ENCODE measurements at places on chromosomes 3 and 15. TPM values are rescaled to one million over a fixed set of nuclear protein-coding genes. Genes with fewer than 3 reads are reported as not detected.
A peak's percentile ranks its signal among the peaks of the same experiment; 100 is the strongest.

GRCh38 chr3:53353202-53353601 is 5.9 kb upstream of the DCP1A start:
- no peak for DNase-seq

DNA sequence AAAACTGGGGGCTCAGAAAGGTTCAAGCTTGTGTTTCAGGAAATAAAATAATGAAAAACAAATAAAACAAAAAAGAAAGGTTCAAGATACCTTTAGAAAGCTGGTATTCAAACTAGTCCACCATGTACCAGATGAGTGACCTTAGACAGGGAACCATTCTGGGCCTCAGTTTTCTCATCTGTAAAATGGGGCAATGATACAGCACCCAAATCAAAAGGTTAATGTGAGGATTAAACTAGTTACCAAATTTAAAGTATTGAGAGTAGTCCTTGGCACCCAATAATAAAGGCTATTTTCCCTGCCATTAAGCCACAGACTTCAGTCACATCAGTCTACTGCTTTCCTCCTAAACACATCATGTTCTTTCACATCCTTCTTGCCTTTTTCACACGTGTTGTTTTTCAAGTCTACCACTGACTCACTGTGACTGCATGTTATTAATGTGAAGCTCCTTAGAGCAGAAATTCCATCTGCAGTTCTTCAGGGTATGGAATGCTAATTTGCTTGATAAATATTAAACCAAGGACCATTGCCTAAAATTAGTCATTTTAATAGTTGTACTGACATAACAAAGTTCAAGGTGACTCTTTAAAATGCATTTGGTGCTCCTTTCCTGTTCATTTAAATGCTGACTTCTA is 19.9 kb downstream of the TAMM41 start:
- DNase-seq: no peak

GRCh38 chr3:128330214-128330842 is 136.4 kb downstream of the DNAJB8 start:
- no peak for DNase-seq

CLCN2 gene
- total RNA-seq: 2.9 TPM

GRCh38 chr15:59296181-59296617 is 76.5 kb downstream of the MYO1E start:
- no peak for DNase-seq

DNA sequence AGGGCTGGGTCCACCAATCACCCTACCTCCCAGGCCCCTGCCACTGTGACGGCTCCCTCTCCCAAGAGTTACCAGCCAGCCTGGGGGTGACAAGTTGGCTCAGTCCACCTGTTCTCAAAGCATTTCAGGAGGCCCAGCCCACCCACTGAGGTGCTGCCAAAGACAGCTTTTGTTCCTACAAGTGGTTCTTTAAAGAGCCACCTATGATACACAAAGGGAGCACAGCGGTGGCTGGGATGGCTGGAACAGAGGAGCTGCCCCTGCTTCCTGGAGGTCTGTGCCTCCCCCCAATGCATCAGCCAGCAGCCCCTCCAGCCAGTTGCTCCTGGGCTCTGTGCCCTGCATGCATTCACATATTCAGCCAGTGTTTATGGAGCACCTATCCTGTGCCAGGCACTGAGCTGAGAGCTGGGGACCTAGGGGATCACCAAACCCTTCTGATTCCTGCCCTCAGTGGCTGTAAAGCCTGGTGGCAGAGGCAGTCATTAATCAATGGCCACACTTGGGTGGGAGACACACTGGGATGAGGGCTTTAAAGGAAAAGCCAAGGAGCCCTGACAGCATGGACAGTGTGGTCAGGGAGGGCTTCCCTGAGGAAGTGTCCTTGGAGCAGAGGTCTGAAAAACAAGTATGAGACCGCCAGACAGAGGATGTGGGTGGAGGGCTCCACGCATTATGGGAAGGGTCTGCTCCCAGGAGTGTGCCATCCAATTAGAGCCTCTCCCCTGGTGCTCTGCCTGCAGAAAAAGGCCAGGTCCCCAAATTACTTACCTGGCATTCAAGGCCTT is 107.1 kb upstream of the LINGO1 start:
- DNase-seq: no peak

DNA sequence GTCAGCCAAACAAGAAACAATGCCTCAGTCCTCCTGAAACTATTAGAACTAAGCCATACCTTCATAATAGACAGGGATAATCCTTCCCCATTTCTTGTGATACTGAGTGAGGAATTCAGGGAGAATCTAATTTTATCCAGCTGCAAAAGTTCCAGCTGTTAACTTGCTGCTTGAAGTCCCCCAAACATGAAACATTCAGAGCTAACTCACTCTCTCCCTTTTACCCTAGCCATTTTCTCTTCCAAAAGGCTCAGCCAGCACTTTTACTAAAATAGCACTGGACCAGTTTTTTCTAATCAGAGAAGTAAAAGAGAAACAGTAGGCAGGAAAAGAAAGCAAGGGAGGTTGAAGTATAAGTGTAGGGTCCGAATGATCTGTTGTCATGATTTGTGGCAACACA is 268.1 kb downstream of the TAFA4 start:
- no peak for DNase-seq

DNA sequence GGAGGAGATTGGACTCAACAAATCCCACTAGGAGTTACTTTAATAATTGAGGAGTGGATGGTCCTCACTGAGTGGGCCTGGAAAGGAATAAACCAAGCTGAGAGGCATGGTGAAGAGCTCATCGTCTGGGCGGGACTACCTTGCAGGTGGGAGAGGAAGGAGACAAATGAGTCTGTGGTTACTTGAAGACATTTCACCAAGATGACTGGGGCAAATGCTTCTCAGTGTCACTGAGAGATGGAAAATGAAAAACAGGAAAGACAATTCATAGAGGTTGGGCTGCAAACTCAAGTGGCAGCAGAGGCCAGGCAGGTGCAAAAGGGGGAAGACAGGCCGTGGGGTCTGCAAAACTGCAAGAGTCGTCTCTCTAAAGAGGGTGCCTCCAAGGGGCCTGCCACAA is 1.5 kb upstream of the ARHGAP31 start:
- peak; percentile 60 for DNase-seq

GRCh38 chr15:67472957-67473356 is 48.0 kb upstream of the C15orf61 start:
- no peak for DNase-seq

GRCh38 chr3:74263031-74263430 is 351.4 kb downstream of the CNTN3 start:
- DNase-seq: no peak

DNA sequence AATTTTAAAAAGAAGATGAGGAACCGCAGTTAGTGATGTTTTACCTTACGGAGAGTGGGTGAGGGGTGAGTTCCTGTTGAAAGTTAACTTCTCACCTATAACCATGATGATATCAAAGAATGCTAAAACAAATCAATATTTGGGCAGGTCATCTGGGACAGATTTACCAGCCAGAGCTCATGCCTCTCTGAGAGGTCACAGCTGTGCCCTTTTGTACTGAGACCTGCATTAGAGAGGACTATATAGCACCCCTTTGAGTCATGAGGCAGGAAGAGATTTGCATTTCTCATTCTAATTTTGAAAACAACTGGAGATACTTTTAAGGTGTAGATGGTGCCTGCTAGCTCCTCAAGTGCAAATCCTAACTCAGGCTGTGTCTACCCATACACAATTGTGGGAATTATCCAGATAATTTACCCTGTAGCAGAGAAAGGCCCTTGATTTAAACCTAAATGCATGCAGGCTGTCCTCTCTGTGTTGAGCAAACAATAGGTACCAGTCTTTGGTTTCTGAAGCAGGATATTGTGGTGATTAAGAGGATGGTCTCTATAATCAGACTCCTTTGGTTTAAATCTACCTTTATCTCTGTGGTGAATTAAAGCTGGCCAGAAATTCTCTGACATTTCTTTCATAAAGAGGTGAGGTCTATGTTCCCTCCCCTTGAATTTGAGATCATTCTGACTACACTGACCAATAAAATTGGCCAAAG is 5.8 kb upstream of the TM4SF4 start:
- no peak for DNase-seq

DNA sequence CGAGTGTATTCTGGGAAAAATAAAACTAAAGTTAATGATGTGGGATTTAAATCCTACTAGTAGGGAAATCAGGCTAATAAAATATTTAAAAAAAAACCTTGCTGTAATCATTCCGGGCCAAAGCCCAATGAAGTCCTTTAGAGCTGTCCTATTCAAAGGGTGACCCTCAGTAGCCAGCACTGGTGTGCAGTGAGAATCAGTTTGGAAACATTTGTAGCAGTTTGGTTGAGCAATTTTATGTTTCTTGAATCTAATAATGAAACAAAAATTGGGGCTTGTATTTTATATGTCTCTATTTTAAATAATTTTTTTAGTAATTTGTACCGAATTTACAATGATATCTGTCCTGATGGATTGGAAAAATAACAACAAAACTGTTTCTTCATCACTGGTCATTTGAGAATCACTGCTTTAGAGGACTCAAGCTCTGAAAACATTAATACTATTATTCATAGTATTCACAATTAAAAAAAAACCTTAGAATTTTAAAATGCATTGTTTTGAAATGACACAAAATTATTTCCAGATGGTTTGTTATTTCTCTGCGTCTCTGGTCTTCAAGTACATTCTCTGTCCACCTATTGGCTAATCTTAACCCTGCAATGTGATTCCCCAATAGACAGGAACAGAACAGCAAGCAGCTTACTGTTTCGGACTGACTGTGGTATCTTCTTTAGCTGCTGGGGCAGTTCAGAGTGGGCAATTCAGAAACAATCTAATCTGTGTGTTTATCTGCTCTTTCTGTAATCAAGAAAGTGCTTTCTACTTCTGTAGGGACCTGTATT is 71.2 kb downstream of the OTOL1 start:
- no peak for DNase-seq

DNA sequence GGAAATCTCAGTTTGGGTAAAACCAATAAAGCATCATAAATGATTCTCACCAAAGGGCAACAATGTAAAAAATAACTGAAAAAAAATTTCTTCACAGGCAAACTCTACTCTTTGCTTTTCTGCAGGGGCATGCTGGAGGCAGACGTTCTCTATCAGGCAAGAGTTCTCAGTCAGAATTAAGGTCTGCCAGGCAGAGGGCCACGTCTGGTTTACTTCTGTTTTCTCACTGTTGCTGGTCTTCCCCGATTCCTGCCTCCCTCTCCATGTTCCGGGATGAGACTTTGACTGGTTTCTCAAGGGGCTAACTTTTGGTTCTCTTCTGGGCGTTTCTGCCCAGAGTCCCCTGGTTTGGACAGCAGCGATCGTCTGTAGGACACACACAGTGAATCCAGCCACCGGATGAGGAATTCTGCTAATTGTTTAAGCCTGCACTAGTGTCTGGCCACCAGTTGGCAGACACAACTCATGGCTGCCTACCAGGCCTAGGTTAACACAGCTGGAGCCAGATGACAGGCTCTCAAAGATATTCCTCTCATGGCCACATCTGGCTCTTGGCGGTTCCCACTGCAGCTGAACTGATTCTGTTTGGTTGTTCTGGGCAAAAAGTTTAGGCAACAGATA is 273.1 kb downstream of the FOXP1 start:
- DNase-seq: peak; percentile 29

SNTN gene
- total RNA-seq: not detected

DNA sequence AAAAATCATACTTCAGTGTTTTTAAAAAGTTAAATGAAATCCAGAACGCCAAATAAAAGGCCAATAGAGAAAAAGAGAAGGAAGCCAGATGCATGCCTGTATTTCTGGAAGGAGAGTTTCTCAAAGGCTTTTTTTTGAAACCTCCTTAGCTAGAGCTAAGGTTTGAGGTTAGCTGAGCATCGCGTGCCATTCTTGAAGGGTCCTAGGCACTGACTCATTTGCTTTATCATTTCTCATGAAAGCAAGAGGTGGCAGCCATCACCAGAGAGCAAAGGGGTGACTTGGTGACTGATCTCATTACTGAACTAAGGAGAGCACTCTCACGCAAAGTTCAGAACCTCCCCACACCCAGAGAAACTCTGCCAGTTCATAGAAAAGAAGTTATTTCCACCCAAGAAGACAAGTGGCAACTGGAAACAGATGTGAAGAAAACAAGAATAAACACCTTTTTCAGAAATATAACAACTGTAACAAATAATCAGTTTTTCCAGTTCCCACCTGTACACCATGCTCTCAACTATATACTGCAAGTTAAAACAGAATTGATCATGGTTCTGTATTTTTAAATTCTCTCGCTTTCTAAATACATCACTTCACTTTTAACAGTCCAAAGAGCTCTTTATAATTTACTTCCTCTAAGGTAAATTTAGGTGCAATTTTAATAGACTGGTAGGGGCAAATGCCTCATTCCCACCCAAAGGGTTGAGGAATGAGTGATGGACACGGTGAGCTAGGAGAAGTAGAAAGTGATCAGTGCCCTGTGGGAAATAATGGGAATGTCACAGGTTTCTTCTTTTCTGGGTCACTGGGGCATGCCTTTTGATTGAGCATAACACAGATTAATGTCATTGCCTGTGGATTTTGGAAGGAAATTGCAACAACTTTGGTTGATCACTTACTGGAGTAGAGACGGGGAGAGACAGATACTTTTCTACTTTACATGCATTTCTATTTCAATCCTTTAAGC is 24.7 kb downstream of the GPR15 start:
- peak; percentile 87 for DNase-seq

DNA sequence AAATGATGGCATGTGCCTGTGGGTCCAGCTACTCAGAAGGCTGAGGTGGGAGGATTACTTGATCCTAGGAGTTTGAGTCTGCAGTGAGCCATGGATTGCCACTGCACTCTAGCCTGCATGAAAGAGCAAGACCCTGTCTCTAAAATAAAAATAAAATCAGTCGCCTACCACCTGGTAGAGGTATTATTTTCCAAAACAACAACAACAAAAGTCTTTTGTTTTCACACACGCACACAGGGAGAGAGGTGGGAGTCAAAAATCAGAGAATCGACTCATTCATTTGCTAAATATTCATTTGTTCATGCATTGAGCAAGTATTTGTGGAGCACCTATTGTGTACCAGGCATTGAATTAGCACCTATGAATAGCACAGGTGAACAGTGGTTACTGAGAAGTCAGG is 218.1 kb downstream of the LRTM1 start:
- DNase-seq: no peak

- no peak for DNase-seq
These were observed 154.4 kb downstream of the PEX5L start for GRCh38 chr3:179882292-179882691.

- no peak for DNase-seq
These were observed 130.0 kb upstream of the BNIP2 start for GRCh38 chr15:59819092-59819491.

DNA sequence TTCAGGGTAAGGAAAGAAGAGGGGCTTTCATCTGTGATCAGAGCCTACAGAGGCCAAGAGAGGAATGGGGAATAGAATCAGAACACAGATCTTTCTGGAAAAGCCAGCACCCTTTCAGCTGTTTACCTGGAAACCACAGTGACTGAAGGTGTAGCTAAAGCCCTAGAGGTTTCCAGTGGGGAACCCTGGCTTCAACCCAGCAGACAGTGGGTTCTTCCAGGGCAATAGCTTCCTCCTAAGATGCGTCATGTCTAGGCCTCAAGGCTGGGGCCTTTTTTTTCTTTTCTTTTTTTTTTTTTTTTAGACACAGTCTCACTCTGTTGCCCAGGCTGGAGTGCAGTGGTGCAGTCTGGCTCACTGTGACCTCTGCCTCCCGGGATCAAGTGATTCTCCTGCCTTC is 3.1 kb upstream of the CPNE9 start:
- DNase-seq: no peak

GRCh38 chr3:76307556-76307955 is 522.2 kb upstream of the ZNF717 start:
- no peak for DNase-seq
